ENCODE measurements at places on chromosomes 3 and 15. TPM values are rescaled to one million over a fixed set of nuclear protein-coding genes. Genes with fewer than 3 reads are reported as not detected.

- no peak for DNase-seq
These were observed 1.9 kb downstream of the VGLL3 start for GRCh38 chr3:86989006-86989405.

DNA sequence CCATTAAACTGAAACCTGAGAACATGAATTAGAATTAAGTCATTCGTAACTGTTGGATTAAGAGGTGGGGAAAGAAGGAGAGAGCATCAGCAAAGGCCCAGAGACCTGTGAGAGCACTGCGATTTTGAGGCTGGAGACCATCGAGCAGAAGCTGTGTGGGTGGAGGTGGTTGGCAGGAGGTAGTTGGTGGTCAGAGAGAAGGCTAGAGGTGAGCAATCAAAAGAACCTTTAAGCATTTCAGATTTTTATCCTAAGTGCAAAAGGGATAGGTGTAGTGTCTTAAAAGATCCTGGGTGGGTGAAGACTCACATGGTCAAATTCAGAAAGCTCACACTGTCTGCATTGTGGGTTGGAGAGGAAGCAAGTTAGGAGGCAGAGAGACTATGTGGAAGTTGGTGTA is 65.1 kb upstream of the TEX264 start:
- no peak for DNase-seq

GRCh38 chr15:80611543-80612080 is 83.5 kb upstream of the ABHD17C start:
- DNase-seq, result no peak

DNA sequence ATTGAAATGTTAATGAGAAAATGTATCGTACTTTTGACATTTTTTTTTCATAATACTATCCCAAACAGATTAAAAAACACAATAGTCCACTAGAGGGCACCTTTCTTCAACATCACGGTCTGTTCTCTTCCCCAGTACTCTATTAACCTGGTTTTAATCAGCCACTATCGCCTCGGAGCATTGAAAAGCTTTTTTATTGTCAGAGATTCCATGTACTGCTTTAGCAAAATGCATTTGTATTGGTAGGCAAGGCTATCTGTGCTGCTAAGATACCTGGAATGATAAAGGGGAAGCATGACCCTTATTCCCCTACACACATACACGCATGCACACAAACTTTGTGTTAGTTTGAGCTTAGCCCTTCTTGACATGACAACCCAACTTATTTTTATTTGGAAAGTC is 160.1 kb upstream of the IL12A start:
- no peak for DNase-seq

- no peak for DNase-seq
These were observed 20.2 kb downstream of the ATOSA start for GRCh38 chr15:52658955-52659354.

OR5K2 gene
- not detected for total RNA-seq

FAM98B gene
- total RNA-seq, result 24.1 TPM

Data from heart left ventricle (tissue), 16 donors.